ENCODE measurements at places on chromosomes 5 and 9. TPM values are rescaled to one million over a fixed set of nuclear protein-coding genes. Genes with fewer than 3 reads are reported as not detected.

The BRD3OS gene
- 14.1 TPM for total RNA-seq

The NDUFAF2 gene
- total RNA-seq: 72.4 TPM

The BNIP1 gene
- 15.6 TPM for total RNA-seq

The SPATA31A1 gene
- not detected for total RNA-seq

The CRB2 gene
- 0.18 TPM for total RNA-seq

The FGF1 gene
- total RNA-seq: 0.35 TPM

The CFAP157 gene
- total RNA-seq: not detected

The TMEM267 gene
- total RNA-seq: 22.5 TPM

The PAEP gene
- total RNA-seq: 0.41 TPM

The ARHGEF28 gene
- 12.2 TPM for total RNA-seq

The GCNT1 gene
- 4.4 TPM for total RNA-seq

Data from A549 treated with GW870086 at 1 μM for 4 hours (cell line).